ENCODE measurements at places on chromosomes 6 and 20. TPM values are rescaled to one million over a fixed set of nuclear protein-coding genes. Genes with fewer than 3 reads are reported as not detected.
A peak's percentile ranks its signal among the peaks of the same experiment; 100 is the strongest.

- no peak for DNase-seq
These were observed 10.6 kb downstream of the CEP250 start for GRCh38 chr20:35465976-35466375.

DNA sequence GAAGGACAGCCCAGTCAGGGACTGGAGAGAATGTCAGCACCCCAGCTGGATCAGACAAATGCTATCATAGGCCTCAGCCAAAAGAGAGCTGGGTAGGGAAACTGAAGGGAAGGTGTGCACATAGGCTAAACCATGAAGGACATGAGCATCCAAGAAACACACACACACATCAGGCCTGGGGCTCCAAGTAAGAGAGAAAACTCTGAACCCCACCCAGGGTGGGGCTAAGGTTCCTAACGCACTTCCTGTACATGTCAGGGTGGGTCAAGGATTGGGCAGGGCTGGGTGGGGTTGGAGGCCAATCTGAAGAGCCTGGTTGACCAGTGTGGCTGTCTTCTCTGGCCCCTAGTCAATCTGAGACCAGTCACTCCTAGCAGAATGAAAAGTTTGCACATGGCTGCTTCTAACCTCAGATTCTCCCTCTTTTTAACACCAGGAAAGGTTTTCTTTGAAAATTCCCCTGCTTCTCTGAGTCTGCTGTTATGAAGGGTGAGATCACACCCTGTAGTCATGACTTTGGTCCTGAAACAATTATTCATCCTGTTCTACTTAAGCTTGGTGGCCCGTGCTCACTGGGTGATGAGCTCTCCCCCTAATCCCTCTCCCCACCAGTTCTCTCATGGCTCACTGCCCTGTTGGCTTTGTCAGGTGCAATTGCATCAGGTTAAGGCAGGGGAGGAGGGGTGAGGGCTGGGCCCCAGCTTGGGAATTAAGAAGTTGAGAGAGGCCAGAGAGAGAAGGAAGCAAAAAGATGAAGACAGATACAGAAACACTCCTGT lies 88.4 kb downstream of the MAFB start:
- DNase-seq = peak; percentile 42

DNA sequence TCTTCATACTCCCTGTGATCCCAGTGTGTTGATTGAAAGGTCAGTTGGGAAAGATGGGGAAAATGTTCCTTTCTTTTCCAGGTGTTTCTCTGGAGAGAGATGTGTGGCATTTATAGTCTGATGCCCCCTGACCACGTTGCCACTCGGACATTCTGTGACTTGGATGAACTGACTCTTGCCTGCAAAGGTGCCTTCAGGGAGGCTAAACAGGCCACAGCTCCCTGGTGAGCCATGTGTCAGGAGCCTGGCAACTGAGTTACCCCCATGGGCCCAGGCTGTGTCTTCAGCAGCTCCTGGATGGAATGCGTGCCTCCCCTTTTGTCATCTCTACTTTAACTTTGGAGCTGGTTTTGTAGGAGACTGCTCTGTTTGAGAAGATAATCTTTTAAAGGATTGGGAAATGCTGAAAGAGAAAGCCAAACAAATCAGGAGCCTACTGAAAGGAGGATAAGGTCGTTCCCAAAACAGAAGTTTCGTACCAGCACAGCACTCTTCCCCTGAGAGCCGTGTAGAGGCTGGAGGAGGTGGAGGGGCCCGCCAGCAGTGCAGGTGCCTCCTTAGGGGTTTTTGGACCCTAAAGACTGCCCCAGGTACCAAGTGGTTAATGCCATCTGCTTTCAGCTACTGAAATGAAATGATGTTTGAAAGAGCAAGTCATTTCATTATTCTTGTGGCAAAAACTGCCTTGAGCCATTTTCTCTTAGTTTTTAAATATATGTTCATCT lies 322.8 kb downstream of the ZFAND3 start:
- no peak for DNase-seq

DNA sequence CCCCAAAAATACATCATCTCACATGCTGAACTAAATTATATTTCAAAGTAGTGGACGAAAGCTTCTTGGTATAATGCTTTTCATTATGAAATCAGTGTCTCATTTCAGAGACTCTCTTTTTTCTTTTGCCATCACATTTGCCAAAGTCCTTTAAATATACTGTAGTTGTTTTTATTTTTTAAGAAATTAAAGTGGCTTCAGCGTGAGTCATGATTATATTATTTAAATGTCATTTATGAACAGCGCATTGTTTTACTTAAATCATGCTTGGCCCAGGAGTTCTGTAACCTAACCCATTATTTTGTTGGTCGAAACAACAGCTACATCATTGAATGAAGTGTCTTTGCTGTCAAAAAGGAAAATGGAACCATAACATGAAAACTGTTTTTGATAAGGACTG lies 100.9 kb downstream of the CD109 start:
- DNase-seq = no peak

DNA sequence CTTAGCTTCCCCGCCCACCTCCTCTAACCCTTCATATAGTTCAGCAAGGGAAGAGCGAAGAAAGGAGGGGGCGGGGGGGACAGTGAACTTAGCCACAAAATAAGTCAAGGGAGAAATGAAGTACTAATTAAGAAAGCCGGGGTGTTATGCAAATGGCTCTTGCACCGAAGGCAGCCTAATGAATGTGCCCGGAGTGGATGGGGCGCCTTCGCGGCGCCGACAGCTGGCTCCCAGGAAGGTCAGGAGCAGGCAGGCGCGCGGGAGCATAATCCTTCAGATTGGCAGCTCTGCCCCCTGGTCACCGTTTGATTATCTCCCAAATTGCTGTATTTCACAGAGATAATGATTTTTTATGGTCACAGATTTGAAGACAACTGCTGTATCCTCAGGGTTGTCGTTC lies 395.1 kb downstream of the TFAP2B start:
- DNase-seq = no peak

- no peak for DNase-seq
These were observed 11.2 kb upstream of the RPS10 start for GRCh38 chr6:34436803-34437643.

GRCh38 chr20:34781220-34781619 lies 44.2 kb downstream of the NCOA6 start:
- DNase-seq = no peak

GRCh38 chr6:129874837-129875236 lies 13.7 kb upstream of the TMEM244 start:
- DNase-seq = no peak

DNA sequence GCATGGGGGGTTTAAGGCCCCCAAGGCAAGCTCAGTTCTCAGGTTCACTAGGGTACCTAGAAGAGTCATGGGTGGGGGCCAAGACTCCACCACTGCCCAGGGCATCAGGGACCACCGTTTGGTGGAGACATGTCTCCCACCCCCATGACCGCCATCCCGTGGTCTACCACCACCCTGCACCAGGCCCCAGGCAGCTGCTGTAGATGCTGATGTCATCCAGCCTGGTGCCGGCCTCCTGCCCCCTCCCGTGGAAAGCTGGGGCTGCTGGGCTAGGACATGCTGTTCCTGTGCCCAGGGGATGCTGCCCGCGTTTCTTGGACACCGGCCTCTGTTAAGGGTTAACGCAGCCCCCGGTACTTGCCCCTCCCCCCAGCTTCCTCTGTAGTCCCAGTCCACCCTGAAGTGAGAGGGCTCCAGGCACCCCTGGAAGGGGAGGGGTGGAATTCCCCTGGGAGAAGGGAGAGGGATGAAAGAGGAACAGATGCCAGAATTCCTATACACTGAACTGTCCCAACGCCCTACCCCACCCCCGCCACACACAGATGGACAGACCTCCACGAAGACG lies 587 bp downstream of the IP6K3 start:
- no peak for DNase-seq

DNA sequence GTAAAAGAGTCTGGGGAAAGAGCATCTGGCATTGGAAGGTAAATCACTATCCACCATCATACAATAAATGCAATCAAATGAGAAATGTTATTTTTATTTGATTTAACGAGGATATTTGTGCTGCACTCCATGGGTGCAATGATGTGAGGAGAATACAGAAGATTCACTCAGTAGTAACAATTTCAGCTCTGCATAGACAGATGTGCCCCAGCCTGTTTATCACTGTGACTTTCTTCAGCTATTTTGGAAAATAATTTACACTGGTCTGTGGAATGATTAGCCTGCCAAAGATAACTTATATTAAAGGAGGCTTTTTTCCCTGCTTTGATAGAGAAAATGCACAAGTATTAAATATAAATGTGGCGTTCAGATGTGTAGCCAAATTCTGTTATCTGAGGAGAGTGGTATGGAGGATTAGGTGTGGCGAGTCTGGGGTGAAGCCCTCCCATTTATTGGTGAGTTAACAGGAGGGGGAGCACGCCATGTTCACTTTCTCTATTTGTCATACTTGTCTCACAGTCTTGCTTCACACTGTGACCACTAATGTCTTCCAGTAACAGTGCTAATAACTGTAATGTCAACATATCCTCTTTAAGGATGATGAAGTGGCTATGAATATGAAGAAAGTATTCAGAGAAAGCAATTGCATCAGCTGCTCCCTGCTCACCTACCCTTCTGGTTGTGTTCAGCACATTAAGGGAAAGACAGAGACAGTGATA lies 645.6 kb downstream of the MMUT start:
- DNase-seq = no peak

GRCh38 chr6:47034421-47034820 lies 7.7 kb downstream of the ADGRF1 start:
- no peak for DNase-seq

DNA sequence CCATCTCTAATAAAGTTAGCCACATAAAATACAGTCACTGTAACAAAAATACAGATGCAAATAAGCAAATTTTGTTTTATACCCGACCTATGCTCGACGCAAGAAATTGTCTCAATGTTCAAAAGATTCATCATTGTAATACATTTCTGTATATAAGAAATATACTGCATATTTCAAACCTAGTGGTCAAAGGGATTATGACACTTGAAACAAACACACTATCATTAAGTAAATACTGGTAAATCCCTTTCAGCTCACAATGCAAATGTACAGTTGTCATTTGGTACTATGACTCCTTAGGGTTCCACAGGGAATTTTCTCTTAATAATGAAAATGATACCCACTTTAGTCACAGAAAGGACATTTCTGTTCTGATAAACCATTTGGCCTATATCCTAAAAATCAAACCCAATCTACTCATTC lies 2.2 kb downstream of the HIVEP2 start:
- no peak for DNase-seq

DNA sequence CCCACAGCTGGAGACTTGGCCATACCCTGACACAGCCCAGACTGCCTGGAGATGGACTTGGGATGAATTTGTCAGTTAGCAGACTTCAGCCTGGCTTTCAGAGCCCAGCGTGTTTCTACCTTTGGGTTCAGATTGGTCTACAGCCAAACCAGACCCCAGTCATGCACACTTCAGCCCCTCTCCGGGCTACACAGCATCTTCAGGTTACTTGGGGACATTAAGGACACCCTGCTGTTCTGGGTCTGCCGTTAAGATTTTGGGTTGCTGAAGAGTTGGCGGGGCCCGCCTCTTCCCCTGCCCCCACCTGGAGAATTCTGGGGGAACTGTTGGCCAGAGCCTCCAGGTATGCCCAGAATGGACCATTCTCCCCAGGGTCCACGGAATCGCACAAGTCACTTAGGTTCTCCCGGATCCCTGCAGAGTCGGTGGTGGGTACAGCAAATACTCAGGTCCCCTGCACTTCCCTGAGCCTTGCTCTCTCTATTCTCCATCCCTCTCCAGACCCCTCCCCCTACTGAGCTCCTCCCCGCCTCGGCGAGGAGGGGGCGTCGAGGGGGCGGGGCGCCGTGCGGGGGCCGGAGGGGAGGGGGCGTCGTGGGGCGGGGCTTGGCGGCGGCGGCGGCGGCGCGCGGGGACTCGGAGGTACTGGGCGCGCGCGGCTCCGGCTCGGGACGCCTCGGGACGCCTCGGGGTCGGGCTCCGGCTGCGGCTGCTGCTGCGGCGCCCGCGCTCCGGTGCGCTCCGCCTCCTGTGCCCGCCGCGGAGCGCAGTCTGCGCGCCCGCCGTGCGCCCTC lies at the start of gene PTK7:
PTK7 (plus strand) TSS at position 645 of the 794 bp plus-strand sequence. CDS start 175 bp downstream, outside the sequence.
- no peak for DNase-seq

DNA sequence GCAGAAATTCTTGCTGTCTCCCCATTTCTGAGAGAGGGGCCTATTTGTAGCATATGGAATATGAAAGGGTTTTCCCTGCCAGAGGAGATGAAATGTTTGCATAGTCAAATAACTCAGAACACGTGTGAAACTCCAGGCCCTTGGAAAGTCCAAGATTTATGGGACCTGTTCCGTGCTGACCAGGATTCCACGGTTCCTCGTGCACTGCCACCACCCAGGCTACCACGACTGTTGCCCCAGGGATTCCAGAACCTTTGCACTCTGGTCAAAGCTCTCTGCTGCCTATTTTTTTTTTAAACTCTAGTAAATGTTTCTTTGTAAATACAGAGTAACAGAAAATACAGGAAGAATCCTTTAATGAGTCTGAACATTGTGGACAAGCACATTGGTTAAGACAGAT lies 35.0 kb downstream of the MYLK4 start:
- DNase-seq = no peak

Gene RAET1G
- not detected for total RNA-seq

Gene HNF4A
- total RNA-seq = not detected

Gene FAM229B
- 3.3 TPM for total RNA-seq

Gene GABBR1
- 6.4 TPM for total RNA-seq

Gene GPR63
- 0.98 TPM for total RNA-seq

Gene CTAGE9
- not detected for total RNA-seq

Gene PHACTR3
- total RNA-seq = 0.06 TPM

Gene WFDC10B
- not detected for total RNA-seq

Gene MICAL1
- 21.5 TPM for total RNA-seq

Gene ULBP3
- total RNA-seq = 8.2 TPM

Gene GPR6
- not detected for total RNA-seq
